ENCODE measurements at places on chromosomes 1 and 21.

- peak; percentile 21 for DNase-seq
These were observed 18.8 kb downstream of the KNCN start for GRCh38 chr1:46532498-46533178.

DNA sequence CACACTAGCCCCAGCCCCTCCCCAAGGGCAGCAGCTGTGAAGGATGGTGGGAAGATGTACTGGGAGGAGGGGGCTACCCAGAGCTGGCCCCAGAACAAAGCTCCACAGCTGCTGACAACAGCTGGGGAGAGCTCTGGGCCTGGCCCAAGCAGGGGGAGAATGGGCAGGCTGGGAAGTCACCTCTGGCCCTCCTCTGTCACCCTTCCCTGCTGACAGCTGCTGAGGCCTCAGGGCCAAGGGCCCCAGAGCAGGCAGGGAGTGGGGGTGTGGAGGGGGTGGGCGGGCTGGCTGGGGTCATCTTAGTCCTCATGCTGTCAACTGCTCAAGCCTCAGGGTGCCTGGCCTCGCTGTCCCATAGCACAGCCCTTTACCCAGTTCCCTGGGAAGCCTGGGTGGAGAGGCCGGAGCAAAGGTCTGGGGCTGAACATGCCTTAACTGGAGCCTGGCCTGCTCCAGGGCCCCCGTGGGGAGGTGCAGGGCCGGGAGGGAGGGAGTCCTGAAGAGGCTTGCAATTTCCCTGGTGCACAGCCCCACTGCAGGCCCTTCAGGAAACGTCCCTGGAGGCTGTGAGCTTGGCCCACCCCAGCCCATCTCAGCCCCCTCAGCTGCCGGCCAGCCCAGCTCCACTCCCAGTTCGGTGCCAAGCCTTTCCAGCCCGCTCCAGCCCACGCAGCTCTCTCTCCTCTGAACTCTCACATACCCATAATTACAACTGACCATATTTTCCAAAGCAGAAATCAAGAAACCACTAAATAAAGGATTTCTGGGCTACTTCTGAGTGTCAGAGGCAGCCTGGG, 25.7 kb downstream of the HSPG2 start:
- no peak for DNase-seq

- DNase-seq = no peak
These were observed 10.3 kb downstream of the DNALI1 start for GRCh38 chr1:37567023-37567422.

- DNase-seq = peak; percentile 61
These were observed 19.7 kb upstream of the ALDH9A1 start for GRCh38 chr1:165717918-165718515.

GRCh38 chr1:39902460-39902807, 717 bp upstream of the MYCL start:
- no peak for DNase-seq

DNA sequence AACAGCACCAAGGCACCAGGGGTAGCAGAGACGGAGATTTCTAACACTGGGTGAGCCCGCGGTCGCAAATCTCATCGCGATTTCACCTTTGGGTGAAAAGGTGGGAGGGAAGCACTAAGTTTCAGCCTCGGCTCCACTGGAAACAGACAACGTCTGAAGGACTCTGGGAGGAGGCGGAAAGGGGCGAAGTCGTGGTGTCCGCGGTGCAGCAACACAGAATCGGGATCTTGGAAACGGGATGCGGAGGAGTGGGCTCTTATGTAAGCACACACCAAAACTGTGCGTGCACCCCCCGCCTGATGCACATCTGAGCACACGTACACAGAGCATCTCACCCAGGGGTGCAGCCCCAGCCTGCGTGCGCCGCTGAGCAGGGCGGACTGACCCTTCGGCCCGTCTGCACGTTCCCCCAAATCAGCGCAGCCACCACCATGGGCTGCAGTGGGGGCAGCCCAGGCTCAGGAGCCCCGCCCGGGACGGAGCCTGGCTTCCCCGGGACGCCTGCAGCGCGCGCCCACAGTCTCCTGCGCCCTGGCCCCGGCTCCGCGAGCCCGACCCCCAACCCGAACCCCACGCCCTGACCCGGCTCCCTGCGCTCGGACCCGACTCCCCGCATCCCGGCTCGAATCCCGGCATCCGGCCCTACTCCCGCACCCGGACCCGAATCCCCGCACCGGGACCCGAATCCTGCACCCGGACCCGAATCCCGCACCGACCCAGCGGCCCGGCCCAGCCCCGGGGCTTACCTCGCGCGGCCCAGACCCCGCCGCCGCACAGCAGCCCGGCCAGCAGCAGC, 670 bp downstream of the CLSTN1 start:
- DNase-seq = no peak

GRCh38 chr1:221907166-221907932, 165.5 kb upstream of the DUSP10 start:
- no peak for DNase-seq

DNA sequence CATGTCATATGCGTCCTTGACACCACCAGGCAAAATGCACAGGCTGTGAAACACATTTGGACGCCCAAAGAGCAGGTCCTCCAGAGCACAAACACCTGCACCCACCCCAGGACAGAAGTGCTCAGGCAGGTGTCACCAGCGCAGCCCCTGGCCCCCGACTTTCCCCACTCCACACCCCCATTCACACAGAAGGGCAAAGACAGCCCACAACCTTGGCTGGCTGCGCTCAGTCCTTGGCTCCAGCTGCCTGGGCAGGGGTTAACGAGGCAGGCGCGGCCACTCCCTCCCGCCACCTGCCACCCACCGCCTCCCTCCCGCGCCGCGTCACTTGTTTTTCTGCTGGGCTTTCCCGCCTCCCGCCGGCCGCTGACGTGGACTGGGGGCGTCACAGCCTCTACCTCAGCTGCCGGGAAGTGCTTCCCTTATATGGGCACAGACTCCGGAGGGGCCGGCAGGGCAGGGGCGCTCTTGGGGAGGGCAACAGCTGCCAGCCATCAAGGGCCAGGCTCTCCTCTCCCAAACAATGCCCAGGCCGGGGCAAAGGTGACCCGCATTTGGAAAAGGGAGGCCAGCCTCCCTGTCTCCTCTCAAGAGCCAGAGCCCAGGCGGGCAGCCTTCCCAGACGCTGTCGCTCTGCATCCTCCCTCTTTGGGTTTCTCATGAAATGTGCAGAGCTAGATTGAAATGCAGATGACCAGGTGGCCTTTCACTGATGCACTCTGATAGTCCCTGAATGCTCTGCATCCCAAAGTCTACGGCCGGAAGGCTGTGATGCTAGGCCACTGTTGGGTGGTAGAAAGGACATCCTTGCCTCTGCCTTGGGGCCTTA, 14.8 kb upstream of the BTG2 start:
- DNase-seq = peak; percentile 75

All from MV-4-11 (cell line).